ENCODE measurements at places on chromosomes 13 and 19.
A peak's percentile ranks its signal among the peaks of the same experiment; 100 is the strongest.

DNA sequence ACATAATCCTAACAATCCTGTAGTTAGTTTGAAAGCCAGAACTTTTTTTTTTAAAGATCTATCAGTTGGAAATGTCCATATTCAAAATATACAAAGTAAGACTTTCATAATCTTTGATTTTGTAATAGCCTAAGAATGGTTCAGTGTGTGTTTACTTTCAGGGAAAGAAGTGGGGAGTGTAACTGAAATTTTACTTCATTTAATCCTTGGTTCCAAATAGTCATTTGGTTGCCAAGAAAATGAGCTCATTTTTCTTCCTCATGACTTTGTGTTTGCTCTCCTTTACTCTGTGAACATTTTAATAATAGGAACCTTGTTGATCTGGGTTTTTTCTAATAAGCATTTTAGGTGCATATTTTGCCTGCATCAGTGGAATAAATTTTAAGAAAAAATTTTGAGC lies 278.8 kb downstream of the SLITRK6 start:
- no peak for DNase-seq

GRCh38 chr13:113129480-113129879 lies 6.9 kb downstream of the F10 start:
- DNase-seq = no peak

DNA sequence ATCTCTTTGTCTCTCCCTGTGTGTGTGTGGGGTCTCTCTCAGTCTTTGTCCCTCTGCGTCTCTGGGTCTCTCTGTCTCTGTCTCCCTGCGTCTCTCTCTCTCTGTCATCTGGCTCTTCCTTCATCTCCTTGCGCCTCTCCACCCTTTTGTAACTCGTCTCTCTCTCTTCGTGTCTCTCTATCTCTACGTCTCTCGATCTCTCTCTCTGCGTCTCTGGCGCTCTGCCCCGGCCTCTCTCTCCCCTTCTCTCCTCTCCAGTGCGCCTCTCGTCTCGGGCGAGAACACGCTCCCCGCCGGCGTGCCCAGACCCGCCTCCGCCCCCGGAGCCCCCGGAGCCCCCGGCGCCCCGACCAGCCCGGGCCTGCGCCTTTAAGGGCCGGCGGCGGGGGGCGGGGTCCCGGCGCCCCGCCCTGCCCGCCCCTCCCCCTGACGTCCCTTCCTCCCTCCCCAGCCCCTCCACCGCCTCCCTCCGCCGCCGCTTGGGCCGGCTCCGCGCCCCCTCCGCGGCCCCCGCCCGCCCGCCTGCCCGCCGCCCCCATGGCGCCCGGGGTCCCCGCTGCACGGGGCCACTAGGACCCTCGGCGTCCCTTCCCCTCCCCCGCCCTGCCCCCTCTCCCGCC lies at the start of gene MARK4:
Gene MARK4, plus strand, starts transcription at position 440 of the 620 bp plus-strand sequence. CDS start 318 bp downstream, outside the sequence.
- DNase-seq = no peak

DNA sequence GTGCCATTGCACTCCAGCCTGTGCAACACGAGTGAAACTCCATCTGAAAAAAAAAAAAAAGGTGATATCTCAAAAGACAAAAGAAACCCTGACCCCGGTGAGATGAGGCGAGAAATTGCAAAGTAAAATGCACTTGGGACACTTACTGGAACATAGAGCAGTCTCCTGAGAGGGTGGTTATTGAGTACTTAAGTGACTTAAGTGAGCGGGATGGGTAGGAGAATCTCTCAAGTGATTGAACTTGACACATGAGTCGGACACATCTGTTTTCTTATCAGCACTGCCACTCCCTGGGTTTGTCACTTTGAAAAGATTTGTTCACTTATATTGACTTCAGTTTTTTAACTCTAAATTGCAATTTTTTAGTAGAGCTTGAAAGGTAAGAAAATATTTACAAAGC lies 2.8 kb downstream of the ZNF429 start:
- no peak for DNase-seq

DNA sequence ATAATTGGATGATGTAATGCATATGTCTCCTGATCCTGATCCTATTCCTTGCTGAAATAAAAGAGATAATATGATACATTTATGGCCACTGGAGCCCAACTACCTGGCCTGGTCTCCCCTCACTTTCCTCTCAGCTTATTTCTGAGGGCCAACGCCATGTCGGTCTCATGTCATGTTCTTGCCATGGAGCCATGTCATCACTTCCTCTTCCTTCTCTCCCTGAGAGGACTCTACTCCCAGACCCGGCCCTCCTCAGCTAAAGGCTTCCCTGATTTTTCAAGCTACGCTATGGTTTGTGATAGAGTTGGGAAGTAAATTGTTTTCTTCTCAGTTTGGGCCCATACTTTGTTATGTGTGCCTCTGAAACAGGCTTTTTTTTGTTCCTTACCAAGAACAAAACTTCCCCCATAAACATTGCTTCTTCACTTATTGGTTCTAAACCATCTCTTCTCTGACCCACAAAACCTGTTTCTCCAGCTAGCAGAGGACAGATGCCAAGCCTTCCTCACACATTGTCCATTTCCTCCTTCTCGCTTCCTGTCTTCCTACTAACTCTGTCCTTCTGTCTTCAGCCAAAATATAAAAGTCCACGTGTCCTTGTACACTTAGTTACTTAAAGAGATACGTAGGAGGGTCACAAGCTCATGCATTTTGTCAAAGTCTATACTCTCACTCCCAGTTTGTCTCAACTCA lies 319.9 kb upstream of the DACH1 start:
- DNase-seq = no peak

GRCh38 chr19:313988-314815 lies 23.0 kb upstream of the PLPP2 start:
- no peak for DNase-seq

DNA sequence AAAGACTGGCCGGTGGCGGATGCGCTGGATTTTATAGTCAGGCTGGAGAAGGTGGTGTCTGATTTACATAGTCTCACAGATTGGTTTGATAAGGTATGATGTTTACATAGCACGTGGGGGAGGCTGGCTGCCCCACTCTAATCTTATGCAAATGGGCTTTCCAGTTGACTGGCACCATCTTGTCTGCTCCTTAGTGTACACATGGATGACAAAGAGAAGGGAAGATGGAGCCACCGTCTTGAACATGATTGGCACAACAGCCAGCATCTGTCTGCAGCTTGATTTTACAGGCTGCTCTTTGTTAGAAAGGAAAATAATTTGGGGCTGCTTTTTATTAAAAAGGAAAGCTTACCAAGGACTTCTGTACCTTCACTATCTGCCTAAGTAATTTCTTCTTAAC lies 265.2 kb upstream of the MAB21L1 start:
- no peak for DNase-seq

DNA sequence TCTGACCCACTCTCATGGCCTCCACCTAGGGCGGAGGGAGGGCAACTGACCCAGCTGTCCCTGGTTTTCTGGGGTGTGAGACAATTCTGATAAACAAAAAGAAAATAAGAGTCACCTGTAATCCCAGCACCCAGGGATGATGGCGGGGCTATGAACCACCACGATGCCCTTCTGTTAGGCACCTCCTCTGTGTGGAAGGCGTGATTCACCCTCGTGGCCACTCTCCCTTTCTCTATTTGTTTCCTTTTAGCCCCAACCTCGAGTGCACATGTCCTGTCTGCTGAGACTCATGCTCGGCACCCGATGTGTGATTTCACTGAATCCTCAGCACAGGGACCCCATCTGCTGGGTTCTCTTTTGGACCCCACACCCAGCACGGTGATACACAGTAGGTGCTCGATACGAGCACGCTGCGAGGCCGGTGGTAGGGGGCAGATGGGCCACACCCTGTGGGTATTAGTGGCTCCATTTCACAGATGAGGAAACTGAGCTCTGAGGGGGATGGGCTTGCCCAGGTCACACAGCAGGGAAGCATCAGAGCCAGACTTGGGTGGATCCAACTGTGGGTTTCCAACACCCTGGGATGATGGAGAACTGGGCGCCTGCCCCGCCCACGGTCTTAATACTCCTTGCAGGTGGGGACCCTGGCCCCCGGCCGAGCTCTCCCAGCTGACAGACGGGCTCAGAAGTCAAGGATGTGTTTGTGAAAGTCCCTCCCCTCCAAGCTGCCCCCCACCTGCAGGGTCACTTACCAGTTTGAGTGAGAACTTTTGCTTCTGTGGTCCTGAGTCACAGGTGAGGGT lies 24.9 kb downstream of the VRK3 start:
- no peak for DNase-seq

- no peak for DNase-seq
These were observed 32.8 kb downstream of the NFIX start for GRCh38 chr19:13028027-13028426.

DNA sequence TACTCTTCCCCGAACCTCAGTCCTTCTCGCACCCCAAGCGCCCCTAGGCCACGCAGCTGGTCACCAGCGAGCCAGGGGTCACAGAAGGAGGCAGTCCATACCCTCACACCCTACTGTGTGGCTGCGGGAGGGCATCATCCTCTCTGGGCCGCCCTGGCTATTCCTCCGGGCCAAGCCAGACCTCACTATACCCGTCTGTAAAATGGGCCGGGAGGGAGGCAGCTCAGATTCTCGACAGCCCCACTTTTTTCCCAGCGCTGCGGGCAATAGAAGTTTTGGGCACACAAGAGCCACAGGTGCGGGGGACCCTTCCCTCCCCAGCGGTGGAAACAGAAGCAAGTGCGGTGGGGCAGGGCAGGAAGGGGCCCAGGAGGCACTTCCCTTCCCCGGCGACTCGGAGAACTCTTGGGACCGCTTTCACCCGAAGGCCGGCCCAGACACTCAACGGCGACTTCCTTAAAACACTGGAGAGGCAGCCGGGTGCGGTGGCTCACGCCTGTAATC lies 5.6 kb upstream of the ARRDC2 start:
- no peak for DNase-seq

DNA sequence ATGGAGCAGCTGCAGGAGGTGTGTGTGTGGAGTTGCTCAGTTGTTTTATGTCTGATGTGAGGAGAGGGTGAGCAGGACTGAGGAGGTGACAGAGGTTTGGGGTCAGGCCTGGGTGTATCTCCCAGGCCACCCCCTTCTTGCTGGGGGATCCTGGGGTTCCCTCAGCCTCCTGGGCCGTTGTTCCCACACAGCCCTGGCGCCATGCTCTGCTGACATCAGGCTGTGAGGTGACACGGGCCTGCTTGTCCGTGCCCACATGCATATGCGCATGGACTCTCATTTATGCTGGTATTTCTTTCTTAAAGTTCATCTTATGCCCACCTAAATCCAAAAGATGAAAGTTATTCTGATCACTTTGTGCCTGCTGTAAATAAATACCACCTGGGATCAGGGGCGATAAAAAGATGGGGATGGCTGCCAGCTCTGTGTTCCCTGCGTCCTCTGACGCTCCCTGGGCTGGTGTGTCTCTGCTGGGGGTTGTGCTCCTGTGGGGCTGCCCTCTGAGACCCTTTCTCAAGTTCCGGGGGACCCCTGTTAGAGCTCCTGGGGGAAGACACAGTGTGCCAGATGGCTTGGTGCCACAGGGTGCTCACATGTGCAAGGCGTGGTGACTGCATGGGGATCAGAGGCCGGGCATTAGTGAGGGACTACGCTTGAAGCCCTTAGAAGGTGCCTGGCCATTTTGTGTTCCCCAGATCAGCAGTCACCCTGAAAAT lies 12.6 kb downstream of the NAXD start:
- DNase-seq = no peak

DNA sequence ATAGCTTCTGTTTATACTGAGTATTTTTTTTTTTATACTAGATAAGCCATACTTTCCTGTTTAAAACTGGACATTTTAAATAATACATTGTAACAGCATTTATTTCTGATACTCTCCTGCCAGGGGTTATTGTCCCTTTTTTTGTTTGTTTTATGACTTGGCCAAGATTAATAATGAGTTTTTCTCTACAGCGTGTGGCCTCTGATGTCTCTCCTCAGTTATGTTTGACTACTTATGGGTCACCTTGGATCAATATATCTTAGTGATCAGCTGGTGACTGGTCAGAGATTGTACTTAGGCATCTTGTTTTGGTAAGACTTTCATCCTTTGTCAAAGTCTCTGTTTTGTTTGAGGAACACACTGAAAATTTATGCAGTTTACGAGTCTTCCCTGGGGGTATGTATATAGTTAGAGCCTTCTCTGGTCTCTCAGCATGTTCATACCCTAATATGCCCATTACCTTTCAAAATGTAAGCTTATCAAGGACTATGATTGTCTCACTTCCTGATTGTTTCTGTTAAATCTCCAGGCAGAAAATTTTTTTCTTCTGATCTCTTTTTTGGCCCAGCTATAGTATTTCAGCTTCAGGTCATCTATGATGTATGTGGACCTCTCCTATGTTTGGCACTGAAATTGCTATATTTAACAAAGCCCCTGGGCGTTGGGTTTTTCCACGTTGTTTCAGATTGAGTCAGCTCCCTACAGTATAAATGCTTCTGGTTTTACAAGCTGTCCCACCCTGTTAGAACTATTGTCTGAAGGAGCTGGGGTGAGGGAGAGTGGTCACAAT lies 87.9 kb downstream of the URI1 start:
- DNase-seq = no peak

GRCh38 chr13:39982745-39983144 lies 327.3 kb downstream of the COG6 start:
- no peak for DNase-seq

DNA sequence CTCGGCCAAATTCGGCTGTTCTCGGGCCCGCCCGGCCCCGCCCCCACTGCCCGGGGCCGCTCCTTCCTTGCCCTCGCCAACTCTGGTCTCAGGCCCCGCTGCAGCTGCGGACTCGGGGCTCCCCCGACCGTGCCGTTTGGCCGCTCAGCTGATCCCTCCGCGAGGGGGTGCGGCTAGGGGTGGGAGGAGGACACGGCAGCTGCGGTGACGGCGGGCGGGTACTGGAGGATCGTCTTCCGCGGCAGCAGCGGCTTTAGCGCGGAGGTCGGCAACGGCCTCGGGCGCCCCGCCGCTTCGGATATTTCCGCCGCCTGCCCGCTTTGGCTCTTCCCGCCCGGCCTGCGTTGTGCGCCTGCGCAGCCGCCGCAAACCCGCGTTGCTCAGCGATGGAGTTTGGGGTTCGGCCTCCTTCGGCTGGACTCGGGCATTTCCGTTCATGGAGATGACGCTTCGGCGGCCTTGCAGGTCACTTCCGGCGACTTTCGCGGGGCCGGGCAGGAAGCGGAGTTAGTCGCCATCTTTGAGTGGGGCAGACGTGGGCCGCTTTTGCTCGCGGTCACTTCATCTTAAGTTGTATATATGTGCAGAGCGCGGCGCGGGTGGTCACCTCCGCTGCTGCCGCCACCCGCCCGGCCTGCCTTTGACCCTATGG lies 338 bp upstream of the UBE2M start:
- peak; percentile 99 for DNase-seq

- DNase-seq = no peak
These were observed 440.9 kb downstream of the TSHZ3 start for GRCh38 chr19:30908262-30908771.
